ENCODE measurements at places on chromosomes 2 and 18.

DNA sequence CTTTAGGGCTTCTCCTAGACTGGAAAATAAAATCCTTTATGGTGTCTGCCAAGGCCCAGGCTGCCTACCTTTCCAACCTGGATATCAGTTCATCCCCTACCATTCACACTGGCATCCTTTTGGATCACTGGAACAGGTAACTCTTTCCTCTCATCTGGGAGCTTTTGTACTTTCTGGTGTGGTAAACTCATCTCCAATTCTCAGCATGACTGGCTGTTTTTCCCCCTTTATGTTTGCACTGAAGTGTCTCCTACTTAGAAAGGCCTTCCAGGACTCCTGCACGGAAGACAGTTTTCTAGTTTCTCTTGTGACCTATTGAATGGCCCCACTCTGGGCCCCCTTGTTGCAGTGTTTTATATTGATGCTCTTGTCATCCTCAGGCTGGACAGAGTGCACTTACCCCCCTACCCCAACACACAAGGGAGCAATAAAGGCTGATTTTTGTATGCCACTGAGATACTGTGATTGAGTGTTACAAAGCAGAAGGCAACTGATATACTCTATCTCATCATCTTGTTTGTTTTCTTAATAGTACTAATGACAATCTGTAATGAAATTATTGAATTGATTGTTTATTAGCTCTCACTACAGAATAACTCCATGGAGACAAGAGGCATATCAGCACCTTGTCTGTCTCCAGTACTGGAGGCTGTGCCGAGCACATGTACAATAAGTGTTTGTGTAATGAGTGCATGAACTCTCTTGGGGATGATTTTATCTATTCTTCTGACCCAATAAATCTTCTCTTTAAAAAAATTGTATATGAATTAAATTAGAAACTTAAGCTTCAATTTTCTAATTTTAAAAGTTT, 129.9 kb downstream of the PIEZO2 start:
- DNase-seq, result no peak

GRCh38 chr2:186962085-186962747, 113.2 kb upstream of the ZSWIM2 start:
- no peak for DNase-seq

DNA sequence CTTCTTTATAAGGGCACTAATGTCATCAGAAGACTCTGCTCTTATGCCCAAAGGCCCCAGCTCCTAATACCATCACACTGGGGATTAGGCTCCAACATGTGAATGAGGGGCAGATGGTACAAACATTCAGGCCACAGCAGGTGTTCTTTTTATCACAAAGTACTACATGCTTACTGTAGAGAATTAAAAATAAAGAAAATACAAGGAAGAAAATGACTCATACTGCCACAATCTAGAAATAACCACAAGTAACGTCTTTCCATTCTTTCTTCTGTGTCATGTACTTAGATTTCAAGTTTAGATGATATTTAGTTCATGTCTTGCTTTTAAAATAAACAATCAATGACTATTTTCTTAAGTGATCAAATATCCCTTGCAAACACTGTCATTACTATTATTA, 100.3 kb upstream of the NEDD4L start:
- no peak for DNase-seq

- DNase-seq, result no peak
Observed at GRCh38 chr18:12686100-12686499, 16.4 kb downstream of the CEP76 start.

- no peak for DNase-seq
Observed at GRCh38 chr18:62239475-62239874, 52.4 kb downstream of the RELCH start.

DNA sequence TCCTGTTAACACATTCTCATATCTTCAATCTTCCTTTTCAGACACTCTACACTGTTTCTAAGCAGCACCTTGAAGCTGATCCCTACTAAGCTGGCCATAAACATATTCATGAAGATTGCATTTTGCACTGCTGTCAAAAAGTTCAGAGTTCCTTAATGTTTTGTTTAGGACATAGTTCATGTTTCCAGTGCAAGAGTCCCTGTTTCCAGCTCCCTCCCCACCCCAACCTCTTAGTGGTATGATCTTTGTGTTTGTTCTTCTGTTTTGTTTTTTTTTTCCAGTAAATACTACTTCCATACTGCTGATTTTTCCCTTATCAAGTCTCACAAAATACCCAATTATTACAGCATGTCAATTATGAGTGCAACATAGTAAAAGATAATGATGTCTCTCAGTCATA, 4.1 kb upstream of the SLC40A1 start:
- DNase-seq, result no peak

- no peak for DNase-seq
Observed at GRCh38 chr18:38551881-38552280, 986.3 kb upstream of the CELF4 start.

GRCh38 chr18:24342347-24342746, 55.3 kb downstream of the OSBPL1A start:
- no peak for DNase-seq

DNA sequence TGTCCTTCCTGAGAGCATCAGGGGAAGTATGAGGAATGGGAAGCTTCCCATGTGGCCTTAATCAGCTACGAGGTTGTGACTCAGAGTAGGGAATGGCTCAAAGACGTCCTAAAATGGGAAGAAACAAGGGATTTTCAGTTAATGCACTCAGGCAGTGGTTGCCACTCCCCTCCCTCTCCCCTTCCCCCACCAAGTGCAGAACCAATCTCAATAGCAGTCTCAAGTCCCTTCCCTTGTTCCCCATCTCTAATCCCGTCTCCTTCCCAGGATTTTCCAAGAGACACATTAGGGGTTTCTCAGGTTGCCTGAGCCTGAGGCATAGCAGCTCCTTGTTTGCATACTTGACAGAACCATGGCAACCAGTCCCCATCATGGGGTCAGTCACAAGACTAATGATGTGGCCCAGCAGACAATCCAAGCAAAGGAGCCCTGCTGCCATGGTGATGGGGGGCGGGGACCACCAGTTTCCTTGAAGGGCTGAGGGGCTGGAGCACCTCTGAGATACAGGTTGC, 18.2 kb upstream of the RESP18 start:
- no peak for DNase-seq

GRCh38 chr2:20796374-20796791, 26.5 kb downstream of the LDAH start:
- no peak for DNase-seq

DNA sequence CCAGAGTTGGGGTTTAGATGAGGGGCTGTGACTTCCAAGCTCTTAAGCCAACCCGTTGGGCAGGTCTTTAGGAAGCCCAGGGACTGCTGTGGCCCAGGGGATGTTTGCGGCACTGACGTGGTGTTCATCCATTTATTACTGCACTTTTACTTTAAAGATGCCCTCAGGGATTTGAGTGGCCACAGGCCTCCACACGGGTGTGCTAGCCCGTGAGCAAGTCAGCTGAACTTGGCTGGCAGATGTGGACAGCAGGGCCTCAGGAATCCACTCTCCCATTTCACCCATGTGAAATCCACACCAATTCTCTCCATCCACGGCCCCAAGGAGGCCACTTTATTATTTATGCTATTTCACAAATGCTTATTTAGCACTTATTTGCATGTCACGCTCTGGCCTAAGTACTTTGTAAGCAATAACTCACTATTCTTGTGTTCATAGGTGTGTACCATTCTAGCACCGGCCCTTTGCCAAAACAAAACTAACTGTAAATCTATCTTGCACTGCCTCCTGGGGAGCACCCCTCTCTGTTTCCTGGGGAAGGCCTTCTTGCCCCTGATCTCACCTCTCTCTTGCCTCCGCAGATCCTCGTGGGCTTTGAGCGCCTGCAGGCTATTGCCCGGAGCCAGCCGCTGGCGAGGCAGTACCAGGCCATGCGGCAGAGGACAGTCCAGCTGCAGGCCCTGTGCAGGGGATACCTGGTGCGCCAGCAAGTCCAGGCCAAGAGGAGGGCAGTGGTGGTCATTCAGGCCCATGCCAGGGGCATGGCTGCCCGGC, 39.1 kb upstream of the GPR17 start:
- DNase-seq, result no peak

DNA sequence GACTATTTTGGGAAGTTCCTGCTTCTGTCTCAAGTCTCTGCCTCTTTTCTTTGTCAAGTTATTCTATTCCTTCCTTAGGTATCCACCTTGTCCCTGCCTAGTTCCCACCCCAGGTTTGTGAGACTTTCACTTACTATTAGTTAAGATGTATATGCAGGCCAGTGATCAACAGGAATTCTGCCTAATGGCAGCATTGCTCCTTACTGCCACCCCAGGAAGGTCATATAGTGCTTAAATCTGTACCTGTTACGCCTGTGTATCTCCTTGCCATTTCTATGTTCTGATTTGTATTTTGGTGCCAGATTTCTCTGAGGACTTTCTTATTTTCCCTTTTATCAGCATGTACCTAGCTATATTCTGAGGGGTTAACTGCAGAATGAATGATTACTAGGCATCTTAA, 746.0 kb upstream of the TMEFF2 start:
- no peak for DNase-seq

DNA sequence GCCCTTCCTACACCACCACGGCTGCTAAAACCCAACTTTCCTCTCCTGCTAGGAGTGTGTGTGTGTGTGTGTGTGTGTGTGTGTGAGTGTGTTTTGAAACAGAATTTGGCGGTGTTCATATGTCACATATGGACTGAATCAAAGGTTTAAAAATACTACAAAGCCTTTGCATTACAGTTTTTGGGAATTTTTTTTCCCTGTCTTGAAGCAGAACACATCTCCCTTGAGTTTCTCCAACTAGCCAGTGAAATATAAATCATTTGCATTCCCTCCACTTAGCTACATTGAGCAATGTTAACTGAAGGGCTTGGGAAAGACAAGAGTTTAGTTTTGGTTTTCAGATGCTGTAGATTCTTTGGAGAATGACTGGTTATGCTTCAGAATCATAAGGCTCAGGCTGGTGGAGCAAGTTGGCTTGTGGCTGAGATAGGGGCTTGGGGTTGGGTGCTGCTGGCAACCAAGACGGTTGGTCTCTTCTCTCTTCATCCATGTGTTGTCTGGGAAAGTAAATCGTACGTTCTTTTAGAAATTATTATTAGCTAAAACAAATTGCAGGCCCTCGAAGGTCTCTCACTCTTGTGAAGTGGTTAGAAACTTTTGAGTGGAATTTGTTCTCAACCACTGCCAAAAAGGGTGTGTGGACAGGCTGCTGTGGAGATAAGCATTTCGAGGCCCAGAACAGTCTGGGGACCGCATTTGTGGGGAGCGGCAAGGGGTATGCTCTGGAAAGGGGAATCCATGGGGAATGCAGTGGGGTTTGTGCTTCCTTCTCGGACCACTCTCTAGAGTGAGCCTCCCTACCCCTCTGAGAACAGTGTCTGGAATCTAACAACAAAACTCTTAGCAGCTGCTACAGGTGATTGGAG, 1.4 kb downstream of the NRP2 start:
- no peak for DNase-seq

DNA sequence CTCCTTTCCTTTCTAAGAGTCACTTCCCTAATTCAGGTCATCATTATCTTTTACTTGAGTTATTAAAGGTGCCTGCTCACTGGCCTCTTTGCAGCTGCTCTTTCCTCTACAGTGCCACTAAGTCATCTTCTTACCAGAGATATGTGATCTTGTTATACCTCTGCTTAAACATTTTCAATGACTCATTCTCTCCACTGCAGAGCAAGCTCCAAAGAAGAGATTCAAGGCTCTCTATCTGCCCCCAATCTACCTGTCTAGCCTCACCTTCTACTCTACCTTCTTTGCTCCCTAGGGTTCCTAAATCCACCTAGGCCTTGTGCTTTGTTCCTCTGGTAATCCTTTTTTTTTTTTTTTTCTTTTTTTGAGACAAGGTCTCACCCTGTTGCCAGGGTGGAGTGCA, 3.1 kb downstream of the ARHGEF33 start:
- no peak for DNase-seq

- no peak for DNase-seq
Observed at GRCh38 chr2:190603374-190603773, 45.5 kb upstream of the NAB1 start.

DNA sequence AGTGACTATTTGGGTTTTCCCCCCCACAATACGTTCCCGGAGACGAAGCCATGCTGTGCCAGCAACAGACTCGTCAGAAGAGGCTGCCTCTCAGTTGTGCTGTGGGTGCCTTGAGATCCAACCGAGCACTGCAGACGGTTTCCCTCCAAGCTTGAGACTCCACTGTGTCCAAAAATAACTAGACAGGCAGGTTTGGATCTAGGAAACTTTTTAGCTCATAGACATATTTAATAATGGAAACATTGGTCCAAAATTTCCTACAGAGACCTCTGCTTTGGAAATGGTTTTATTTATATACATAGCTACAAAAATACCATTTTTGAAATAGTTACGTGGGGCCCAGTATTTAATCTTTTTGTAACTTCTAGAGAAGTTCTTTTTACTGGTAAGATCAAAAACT, 63.1 kb upstream of the SPATS2L start:
- DNase-seq, result no peak

GRCh38 chr18:55845221-55845620, 257.2 kb upstream of the TCF4 start:
- DNase-seq, result no peak

DNA sequence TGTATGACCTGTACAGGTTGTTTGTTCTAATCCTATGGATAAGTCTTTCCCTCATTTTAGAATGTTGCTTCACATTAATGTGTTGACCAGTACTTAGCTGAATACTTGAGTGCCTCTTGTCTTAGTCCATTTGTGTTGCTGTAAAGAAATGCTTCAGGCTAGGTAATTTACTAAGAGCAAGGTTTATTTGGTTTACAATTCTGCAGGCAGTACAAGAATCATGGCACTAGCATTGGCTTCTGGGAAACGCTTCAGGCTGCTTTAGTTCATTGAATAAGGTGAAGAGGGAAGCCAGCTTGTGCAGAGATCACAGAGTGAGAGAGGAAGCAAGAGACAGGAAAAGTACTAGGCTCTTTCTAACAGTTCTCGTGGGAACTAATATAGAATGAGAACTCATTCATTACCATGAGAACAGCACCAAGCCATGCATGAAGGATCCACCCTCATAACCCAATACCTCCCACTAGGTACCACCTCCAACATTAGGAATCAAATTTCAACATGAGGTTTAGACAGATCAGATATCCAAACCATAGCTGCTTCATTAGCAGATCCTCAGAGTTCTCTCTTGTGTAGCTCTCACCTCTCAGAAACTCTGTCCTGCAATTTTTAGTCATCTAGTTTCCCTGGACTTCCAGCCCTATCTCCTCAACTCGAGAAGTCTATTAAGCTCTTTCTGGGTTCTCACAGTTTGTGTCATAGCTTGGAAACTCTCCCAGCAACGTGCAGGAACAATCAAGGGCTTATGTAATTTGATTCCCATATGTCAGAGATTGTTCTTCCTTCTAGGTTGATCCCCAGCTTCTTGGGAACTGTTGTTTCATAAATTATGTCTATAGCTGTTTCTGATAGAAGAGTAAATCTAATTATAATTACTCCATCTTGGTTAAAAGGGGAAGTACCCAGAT, 2082.3 kb upstream of the CELF4 start:
- DNase-seq, result no peak

DNA sequence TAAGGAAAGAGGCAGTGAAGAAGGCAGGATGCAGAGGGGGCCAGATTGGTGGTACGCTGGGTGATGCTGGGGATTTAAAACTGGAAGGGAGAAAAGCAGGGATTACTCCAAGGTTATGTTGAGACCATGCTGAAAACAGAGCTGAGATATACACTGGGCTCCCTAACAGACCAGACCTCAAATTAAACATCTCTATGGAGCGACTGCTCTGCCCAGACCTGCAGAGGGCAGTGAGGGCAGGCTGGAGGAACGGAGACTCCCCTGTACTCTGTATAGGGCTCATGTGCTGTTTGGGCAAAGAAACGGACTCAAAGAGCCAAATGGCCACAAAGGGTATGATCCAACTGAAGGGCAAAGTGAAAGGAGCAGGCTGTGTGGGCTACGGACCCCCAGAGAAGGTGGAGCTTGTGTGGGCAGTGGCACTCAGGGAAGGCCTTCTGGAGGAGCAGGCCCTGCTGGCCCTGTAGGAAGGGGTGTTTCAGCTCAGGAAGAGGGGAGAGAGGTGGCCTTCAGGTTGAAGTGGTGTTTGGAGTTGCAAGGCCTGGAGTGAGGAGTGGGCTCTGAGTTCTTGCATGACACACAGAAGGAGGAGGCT, 4.8 kb upstream of the CELF4 start:
- DNase-seq, result no peak
